Urinary bladder (tissue), 4 donors: ENCODE measurements at places on chromosomes 4 and X.

DNA sequence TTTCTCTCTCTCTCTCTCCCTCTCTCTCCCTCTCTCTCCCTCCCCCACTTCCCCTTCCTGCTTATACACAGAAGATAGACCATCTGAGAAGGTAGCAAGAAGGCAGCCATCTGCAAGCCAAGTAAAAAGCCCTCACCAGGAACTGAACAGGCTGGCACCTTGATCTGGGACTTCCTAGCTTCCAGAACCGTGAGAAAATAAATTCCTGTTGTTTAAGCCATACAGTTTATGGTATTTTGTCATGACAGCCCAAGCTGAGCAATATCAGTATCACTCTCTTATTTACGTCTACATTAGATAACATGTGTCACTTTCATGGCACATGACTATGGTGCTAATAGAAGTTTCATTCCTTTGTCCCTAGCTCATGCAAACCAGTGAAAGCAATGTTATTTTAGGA, 581.1 kb downstream of the INPP4B start:
- no peak for DNase-seq

- no peak for DNase-seq
Observed at GRCh38 chr4:24476282-24476681, 108.1 kb downstream of the DHX15 start.

DNA sequence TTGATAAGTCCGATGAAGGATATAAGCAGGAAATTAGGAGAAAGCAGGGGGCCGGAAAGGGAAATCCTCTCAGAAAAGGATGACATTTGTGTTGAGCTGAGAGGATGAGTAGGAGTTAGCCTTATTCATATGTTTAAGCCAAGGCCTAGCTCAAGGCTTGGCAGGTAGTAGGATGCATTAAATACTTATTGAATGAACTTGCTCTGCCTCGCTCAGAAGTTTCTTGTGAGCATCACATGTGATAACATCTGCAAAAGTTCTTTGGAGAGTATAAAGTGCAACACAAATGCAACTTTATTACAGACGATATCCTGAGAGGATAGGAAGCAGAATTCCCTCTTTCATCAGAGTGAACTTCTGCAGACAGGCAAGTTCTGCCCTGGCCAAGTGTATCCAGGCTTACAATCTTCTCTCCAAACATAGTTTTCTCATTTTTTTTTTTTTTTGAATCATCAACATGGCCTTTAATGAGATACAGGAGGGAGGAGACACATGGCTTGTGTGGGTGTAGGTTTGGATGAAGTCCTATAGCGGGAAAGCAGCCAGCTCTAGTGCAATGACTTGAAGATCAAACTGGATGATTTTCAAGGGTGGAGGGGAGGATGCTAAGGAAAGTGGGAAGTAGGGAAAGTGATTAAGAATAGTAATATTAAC, 48.1 kb downstream of the LUZP4 start:
- no peak for DNase-seq

DNA sequence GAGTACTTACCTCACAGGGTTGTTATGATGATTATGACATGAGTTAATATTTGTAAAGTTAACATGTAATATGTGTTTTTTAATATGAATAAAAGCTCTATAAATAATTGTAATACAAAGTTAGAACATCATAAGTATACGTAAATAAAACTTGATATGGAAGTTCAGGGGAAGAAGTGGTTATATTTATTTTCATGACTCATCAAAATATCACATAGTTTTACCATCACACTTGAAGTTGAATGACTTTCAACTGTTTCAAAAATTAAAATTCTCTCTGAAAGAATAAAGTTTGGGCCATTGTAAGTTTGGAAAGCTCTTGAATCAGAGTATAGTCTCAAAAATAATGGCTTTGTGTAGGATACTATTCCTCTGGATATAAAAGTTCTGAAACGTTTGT, 8.3 kb downstream of the SH2D1A start:
- no peak for DNase-seq

DNA sequence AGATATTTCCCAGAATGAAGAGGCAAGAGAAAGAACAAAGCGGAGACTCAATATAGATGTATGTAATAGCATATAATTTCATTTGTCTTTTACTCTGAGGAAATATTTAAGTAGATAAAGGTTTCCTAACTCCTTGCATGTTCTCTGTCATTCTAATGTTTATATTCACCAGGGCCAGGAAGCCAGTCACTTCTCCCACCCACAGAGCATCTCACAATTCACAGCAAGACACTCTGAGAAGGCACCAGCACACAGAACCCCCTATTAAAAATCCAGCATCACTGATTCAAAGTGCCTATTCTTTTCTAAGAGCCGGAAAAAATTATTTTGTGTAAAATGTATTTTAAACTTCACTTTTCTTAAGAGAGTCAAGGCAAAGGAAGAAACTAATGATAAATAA, 927.1 kb downstream of the C4orf33 start:
- DNase-seq: no peak

- DNase-seq: no peak
Observed at GRCh38 chr4:116636917-116637316, 448.5 kb downstream of the TRAM1L1 start.

- DNase-seq: no peak
Observed at GRCh38 chrX:132651421-132652086, 162.7 kb upstream of the MBNL3 start.

DNA sequence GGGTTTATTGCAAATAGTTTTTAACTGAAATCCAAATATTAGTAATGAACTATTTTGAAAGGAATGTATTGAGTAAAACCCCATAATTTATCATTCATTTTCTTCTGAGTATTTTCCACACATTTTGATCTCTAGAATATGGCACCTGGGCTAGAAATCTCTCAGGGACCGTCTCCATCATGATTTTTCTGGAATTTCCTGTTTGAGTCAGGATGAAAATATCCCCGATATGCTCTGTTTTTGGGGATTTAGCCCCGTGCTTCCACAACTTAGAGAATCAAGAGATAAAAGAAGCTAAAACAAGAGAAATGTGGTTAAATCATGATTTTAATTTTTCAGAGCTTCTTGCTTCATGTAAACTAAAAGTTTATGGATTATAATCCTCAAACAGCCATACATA, 114.2 kb downstream of the SPCS3 start:
- no peak for DNase-seq

GRCh38 chr4:48669086-48669485, 111.0 kb downstream of the FRYL start:
- DNase-seq: no peak

DNA sequence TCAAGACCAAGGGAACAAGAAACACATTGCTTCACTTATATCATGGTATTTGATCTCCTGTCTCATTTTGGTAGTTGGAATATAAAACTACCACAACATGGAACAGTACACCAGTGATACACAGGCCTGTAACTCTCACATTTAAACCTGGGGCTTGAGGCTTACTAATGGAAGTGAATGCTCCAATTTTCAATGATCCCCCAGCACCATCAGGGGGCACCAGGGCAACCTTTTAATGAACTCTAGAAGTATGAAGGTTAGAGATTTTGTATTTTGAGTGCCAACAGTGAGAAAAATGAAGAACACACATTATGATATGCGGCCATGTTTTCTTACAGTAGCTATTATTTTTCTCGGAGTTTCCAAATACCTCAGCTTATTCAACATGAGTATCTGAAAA, 50.7 kb downstream of the C4orf33 start:
- DNase-seq: no peak

DNA sequence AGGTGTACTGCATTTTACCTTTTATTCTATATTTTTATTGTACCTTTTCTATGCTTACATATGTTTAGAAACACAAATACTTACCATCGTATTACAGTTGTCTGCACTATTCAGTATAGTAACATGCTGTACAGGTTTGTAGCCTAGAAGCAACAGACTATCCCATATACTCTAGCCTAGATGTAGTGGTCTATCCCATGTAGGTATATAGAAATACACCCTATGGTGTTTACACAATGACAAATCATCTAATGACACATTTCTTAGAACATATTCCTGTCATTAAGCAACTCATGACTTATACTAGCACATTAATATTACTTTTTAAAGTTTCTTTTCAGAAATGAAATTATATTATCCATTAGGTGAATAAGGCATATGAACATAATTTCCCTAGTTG, 111.1 kb upstream of the HPGD start:
- no peak for DNase-seq

- no peak for DNase-seq
Observed at GRCh38 chr4:35760807-35761206, 483.5 kb downstream of the ARAP2 start.

DNA sequence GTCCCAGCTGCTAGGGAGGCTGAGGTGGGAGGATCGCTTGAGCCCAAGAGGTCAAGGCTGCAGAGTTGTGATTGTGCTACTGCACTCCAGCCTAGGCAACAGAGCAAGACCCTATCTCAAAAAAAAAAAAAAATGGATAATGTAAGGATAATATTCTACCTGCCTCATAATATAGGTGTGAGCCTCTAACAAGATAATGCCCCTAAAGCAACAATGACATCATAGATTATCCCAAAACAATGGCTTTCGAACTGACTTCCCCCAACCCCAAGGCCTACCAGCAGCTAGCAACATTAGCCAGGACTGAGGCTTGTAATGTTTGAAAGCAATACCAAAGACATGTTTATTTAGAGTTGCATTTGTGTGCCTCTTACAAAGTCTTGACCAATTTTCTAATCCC, 33.9 kb upstream of the ATP6AP2 start:
- DNase-seq: no peak

- no peak for DNase-seq
Observed at GRCh38 chr4:27088491-27088890, 227.8 kb downstream of the STIM2 start.

GRCh38 chrX:153925739-153926551, at the start of gene ARHGAP4:
Gene ARHGAP4, minus strand, starts transcription at chrX:153926264. Its CDS starts 62 bp downstream, at chrX:153926202.
- no peak for DNase-seq

DNA sequence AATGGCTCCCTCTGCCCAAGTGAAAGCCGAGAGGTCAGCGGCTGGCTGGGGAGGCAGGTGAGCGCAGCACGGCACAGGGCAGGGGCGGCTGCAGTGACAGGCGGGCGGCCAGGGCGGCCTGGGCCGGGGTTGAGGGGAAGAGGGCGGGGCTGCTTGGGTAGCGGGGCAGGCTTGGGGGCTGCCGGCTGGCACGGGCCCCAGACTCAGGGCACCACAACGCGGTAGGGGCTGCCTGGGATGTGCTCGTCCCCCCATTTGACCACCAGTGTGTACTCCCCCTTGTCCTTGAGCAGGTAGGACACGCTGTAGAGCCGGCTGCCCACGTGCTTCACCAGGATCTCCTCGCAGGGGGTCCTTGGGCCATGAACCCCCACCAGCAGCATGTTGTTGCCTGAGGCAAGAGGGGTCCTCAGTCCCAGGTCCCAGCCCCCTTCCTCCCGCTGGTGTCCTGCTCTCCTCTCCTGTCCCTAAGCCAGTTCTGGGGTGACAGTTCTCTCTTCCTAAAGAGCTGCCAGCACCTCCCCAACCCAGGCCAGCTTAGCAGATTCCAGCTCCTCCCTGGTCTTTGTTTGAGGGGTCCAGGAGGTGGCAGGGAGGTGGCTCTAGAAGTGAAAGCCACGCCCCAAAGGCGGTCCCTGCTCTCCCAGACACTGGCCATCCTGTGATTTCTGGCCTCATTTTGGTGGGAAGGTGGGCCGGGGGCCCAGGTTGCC, 25.6 kb downstream of the FLNA start:
- DNase-seq: no peak

DNA sequence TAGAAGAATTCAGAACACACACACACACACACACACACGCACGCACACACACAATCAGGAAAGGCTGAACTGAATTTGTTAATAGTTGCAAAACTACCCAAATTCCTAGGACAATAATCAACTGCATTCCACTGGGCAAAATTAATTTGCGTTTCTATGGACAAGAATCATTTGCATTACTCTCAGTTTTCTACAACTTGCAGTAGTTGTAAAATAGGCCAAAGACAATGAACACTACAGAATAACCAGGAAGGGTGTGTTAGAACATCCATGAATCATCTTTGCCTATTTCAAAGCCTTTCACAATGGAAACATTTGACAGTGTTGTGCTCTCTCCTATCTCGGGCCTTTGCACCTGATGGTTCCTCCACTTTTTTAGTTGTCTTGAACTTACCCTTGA, 77.1 kb upstream of the IGFBP7 start:
- no peak for DNase-seq

DNA sequence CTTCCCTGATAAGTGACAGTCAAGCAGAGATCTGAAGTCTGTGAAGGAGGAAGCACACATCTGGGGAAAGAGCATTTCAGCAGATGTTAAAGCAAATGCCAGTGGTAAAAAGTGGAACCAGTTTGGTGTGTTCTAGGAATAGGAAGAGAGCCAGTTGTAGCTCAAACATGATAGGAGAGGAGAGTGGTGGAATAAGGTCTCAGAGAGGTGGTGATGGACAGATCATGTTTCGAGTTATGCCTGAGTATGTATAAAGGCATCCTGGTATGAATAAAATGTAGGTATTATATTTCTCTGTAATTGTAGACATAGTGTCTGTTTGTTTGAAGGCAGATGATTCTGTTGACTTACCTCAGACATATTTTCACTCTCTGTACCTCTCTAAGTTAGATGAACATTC, 89.1 kb downstream of the LARP7 start:
- DNase-seq: no peak

- no peak for DNase-seq
Observed at GRCh38 chr4:182189103-182189878, 53.9 kb upstream of the TENM3 start.

DNA sequence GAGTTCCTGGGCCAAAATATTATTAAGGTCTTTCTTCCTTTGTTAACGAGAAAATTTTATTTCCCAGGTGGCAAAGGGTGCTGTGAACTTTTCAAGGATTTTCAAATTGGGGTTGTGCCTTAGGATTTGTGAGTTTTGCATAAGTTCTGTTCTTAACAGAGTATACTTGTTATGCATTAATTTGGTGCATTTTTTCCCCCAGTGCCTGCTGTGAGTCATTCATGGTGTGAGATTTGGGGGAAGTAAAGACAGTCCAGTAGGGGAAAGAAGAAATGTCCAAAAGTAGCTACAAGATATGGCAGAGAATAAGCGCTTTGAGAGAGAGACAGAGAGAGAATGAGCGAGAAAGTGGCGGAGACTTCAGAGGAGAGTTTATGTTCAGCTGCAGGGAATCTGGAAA, 239.2 kb downstream of the ARHGAP10 start:
- DNase-seq: no peak

- DNase-seq: no peak
Observed at GRCh38 chr4:43709443-43709842, 739.2 kb downstream of the KCTD8 start.

- no peak for DNase-seq
Observed at GRCh38 chrX:21623778-21624501, 34.2 kb downstream of the KLHL34 start.

DNA sequence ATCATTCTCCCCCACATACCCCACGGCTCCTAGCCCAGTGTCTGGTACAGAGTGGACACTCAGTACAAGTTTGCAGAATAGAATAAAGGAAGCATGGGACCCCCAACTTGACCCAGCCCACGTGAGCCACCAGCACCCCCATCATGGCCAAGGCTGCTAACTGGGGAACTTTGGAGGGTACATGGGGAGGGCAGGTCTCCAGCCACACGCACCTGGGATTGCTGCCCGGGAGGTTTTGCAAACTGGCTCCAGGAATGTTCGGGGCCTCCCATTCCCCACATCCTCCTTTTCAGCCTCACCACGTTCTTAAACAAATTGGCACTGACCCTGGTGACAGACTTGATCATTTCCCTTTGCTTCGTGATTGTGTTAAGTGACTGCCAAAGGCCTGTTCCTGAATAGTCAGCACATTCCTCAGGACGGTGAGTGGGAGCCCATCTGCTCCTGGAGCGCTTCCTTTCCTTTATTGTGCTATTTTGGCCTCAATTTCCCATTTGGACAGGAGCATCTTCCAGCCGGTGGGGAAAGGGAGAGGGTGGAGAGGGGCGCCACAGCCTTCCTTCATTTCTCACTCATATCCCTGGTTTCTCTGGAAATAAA, 18.7 kb upstream of the XPNPEP2 start:
- DNase-seq: no peak

- DNase-seq: peak; percentile 45
Observed at GRCh38 chrX:84188320-84188834, 378 bp upstream of the RPS6KA6 start.
